ENCODE measurements at places on chromosomes 11 and 22.

DNA sequence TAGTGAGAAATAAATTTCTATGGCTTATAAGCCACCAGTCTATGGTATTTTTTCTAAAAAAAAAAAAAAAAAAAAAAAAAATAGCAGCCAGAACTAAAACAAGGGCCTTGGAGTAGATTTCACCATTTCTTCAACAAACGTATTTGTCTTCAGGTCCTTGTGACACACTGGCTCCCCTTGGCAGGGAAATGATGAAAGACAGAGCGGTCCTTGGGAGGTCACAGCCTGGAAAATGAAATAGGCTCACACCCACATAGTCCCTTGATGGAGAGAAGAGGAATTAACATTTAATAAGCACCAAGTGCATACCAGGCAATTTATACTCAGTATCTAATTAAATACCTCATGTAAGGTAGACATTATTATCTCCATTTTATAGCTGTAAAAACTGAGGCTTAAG lies 25.7 kb upstream of the ACER3 start:
- no peak for DNase-seq

- DNase-seq = no peak
Measured at GRCh38 chr11:3137486-3138177, 27.5 kb downstream of the OSBPL5 start.

- DNase-seq = peak; percentile 75
Measured at GRCh38 chr22:28798810-28799605, 1.4 kb downstream of the XBP1 start.

DNA sequence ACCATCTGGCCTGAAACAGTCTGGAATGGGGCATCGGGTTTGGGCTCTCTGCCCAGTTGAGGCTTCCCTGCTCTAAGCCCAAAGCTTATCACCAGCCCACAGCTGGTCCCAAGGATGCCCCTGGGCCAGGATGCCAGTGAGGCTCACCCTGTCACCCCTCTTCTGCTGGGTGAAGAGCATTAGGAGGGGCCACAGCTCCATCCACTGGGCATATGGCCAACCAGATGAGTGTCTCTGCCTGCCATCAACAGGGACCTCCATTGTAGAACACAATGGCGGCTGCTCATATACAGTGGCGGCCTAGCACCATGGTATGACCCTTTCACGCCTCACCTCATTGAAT lies 5.6 kb downstream of the CHST1 start:
- no peak for DNase-seq

DNA sequence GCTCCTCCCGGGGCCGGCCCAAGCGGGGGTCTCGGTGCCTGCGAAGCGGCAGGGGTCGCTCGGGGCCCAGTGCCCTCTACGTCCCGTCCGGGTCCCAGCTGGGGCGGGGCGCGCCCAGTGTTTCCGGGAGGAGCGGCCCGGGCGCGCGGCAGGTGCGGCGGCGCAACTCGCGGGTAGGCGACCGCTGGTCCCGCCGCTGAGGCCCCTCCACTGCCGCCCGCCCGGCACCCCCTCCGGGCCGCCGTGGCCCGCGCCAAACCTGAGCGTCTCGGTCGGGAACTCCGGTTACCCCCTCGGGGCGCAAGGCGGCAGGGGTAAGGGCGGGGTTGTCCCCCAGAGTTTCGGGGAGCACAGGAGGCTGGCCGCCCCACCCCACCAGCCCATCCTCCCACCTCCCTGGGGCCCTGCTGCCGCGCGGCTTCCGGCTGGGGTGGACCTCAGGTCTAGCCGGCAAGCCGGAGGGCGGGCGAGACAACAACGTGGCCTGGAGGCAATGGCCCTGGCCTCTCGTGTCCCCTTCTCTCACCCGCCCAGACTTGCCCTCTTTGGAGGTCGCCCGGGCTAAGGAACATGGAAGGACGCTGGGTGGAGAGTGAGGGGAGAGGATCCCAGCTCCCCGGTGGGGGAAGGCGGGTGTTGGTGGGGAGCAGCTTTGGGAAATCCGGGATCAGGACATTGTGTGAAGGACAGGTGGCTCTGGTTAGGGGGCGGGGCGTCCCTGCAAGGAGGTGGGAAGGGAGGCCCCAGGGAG lies 398 bp upstream of the CRACR2B start:
- DNase-seq = no peak

DNA sequence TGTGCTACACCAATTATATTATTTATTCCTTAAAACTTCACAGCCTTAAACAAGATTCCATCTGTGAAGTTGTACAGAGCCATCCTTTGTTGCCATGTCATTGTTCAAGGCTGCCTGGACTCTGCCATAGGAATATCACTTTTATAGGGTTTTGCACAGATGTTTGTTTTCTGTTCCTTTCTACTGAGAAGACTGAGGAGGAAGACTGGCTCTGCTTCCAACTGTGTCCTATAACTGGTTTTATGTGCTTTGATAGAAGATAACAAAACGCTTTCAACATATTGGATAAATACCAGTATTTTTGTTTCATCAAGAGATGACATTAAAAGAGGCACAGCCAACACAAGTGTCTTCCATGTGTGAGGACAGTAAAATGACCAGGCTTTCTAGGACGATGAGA lies 120.6 kb downstream of the CD44 start:
- DNase-seq = no peak
